WTC11 (cell line): ENCODE measurements at places on chromosomes 5 and 9.

- DNase-seq: no peak
Observed at GRCh38 chr9:15961217-15961616, 408.4 kb downstream of the CCDC171 start.

GRCh38 chr9:27785714-27786100 is 212.4 kb upstream of the C9orf72 start:
- DNase-seq: no peak

DNA sequence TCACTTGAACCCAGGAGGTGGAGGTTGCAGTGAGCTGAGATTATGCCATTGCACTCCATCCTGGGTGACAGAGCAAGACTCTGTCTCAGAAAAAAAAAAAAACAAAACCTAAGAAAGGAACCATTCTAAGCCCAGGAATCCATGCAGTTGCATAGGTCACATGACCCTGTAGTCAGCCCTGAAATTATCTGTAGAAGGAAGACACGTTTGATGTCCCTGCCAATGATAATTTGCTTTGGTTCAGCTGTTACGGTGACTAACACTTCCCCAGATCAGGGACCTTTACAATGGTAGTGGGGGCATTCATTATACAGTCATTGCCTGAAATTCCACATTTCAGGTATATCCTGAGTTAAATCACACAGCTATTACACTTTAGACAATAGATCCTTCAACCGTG is 50.5 kb downstream of the PRKACG start:
- no peak for DNase-seq

DNA sequence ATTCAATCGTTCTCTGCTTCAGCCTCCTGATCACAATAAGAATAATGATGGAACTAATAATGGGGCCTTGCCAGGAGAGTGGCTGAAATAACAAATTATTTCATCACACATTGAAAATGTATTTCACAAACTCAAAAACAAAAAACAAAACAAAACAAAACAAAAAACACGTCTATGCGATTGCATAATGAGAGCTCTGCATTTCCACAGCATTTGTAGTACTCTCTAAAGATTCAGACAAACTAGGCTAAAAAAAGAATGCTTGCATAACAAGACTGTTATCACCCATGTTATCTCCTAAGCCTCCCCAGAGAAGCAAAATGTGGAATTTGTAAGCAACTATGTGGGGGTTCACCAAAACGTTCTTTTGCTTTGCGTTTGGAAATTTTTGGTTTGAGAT is 48.1 kb downstream of the PRELID2 start:
- no peak for DNase-seq

DNA sequence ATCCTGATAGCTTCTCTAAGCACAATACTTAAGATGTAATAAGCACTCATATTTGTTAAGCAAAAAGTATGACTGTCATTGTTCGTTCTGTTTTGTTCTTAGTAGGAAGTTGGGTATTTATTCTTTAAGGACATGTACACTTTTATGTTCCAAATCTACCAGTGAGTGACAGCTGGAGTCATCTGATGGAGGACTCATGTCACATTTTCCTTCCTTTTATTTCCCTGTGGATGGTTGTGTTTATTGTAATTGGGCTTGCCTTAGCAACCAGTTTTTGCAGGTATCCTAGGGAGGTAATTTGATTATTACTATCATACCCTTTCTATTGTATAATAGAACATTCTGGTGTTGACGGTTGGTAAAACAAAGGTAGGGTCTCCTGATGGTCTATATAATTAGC is 145.7 kb downstream of the ZSWIM6 start:
- no peak for DNase-seq

DNA sequence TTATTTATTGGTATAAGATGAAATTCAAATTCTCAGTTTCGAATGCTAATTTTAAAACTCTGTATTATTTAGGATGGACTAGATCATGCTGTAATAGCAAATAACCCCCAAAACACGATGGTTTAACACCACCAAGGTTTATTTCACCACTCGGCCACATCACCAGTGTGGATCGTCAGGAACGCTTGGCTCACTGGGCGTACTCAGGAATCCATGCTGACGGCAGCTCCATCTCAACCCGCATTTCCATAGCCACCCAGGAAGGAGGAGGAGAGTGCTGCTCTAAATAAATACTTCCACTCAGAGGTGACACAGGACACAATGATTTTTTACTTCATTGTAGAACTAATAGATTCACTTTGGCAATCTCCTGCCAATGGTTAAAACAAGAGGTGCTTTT is 347.4 kb downstream of the SH3GL2 start:
- no peak for DNase-seq
